Lower lobe of right lung (tissue), 2 donors: ENCODE measurements at places on chromosomes 2 and 18.

DNA sequence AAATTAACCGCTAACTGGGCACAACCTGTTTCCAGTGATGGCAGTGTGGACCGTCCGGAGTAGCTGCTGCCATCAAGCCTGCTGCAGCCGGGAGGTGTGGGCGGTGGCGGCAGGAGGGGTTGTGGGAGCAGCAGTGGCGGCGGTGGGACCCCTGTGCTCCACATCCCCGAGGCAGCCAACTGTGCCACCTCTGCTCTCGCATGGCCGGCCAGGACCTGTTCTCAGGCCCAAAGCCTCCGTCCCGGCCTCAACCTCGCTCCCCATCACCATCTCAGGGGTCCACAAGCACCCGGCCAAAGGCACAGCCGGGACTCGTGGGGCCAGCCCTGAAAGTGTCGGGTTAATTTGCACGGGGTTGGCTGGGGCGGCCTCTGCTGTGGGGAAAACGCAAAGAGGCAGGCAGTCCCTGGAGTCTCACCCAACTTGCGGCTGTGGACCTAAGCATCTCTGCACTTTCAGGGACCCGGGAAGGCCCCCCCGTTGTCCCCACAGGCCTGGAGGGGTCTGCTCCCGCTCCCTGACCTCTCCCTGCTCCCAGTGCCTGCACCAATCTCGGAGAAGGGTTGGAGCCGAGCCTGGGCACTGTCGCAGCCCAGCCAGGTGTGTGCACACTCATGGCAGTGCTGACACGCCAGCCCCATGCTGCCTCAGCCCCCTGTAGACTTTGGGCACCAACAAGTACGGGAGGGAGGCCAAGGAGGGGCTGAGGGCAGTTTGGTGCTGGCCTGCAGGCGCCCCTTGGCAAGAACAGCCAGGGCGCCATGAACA lies 44.4 kb upstream of the PEX13 start:
- DNase-seq = no peak

- DNase-seq = no peak
Observed at GRCh38 chr2:122328816-122329215, 573.4 kb downstream of the TSN start.

DNA sequence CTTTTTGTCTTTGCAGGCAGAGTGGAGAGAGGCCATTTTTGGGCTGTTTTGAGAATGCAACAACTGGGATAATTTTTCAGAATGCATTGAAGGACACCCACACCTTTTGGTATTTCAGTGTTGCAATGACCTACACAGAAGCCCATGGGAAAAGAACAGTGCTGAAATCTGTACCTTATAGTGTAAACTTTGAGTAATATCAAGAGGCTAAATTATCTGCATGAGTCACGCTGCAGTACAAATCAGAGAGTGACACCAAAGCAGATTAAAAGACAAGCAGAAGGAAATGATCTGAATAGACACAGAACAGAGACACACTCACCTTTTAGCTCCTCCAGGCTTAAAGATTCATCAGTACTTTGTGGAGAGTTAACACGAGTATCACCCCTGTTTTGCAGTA lies 265.3 kb downstream of the PAX3 start:
- DNase-seq = no peak

- no peak for DNase-seq
Observed at GRCh38 chr2:11998218-11998617, 251.8 kb downstream of the LPIN1 start.

DNA sequence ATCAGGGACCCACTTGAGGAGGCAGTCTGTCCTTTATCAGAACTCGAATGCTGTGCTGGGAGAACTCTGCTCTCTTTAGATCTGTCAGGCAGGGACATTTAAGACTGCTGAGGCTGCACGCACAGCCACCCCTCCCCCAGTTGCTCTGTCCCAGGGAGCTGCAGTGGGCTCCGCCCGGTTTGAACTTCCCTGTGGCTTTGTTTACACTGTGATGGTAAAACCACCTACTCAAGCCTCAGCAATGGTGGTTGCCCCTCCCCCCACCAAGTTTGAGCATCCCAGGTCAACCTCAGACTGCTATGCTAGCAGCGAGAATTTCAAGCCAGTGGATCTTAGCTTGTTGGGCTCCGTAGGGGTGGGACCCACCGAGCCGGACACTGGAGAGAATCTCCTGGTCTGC lies 11.8 kb upstream of the LHCGR start:
- no peak for DNase-seq

- no peak for DNase-seq
Observed at GRCh38 chr18:3056311-3056710, 43.4 kb upstream of the LPIN2 start.

DNA sequence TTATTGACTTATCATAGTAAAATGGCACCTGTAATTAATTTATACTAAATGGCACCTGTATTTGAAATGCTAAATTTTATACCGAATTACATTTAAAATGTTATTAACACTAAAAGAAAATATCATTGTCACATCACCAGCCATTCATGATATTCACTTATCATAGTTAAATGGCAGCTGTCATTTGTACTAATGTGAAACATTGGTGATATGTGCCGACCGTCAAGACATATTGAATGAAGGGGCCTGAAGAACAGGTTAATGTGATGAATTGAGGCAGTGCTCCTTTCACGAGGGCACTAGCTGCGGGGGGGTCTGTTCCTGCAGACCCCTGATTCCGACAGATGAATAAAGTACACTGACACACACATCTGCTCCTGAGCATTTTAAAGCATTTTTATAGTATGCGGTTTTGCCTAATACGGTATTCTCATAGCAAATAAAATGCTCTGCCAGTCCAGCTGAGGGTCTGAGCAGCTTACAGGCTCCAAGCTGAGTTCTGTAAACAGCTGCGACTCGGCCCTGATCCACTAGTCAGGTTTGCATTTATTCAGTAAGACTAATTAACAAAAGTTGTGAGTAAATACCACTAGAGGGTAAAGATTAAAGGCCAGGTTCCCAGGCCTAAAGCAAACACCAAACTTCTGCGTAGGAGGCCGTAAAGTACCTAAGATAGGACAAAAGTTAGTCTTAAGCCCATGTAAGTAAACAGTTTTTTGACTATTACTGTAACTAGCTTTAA lies 593.4 kb upstream of the NETO1 start:
- DNase-seq = no peak

GRCh38 chr18:50401888-50402287 lies 27.0 kb downstream of the SKA1 start:
- DNase-seq = peak; percentile 63

GRCh38 chr2:23246992-23247683 lies 137.8 kb upstream of the KLHL29 start:
- DNase-seq = no peak

- DNase-seq = no peak
Observed at GRCh38 chr2:197498235-197498936, 1.3 kb downstream of the HSPD1 start.

GRCh38 chr2:144358979-144359541 lies 160.9 kb downstream of the ZEB2 start:
- DNase-seq = no peak

- DNase-seq = no peak
Observed at GRCh38 chr2:84778911-84779690, 101.8 kb downstream of the TRABD2A start.

DNA sequence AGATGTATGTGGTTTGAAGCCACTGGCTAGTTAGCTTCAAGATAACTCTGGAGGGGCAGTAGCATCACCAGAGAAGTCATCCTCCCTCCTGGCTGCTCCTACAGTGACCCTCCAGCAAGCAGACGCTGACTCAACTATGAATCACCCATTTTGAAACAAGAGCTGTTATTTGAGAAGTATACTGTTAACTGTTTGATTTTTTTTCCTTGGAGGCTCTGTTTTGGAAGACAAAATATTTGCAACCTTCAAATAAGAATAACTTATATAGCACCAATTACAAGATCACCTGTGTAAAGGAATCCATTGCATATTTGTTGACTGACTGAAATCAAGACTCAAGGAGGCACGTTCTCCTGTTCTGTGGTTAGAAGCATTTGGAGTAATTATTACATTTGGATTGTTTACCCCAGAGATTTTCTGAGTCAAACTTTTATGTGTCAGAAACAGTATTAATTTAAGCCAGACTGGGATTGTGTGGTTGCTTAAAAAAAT lies 313.8 kb downstream of the MTX2 start:
- DNase-seq = no peak

GRCh38 chr2:8334866-8335325 lies 347.0 kb upstream of the ID2 start:
- DNase-seq = no peak

- DNase-seq = no peak
Observed at GRCh38 chr2:151972241-151973012, 126.4 kb downstream of the CACNB4 start.

- DNase-seq = no peak
Observed at GRCh38 chr2:62568983-62569837, 63.2 kb upstream of the TMEM17 start.

DNA sequence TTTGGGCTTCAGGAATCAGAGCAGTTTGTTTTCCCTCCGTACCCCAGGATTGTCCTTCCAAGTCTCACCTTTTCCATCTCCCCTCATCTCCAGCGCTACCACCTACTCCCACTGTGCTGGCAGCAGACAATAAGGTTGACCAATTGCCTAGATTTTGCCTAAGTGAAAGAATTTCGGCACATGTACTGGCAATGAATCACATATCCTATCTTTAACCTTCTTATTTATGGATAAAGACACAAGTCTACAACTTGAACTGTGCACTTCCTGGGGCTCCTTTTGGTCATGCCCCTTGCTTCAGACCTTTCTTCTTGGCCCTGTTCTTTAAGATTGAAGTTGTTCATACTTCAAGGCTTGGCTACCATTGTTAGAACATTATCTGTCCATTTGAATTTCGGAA lies 71.4 kb downstream of the KCMF1 start:
- no peak for DNase-seq

DNA sequence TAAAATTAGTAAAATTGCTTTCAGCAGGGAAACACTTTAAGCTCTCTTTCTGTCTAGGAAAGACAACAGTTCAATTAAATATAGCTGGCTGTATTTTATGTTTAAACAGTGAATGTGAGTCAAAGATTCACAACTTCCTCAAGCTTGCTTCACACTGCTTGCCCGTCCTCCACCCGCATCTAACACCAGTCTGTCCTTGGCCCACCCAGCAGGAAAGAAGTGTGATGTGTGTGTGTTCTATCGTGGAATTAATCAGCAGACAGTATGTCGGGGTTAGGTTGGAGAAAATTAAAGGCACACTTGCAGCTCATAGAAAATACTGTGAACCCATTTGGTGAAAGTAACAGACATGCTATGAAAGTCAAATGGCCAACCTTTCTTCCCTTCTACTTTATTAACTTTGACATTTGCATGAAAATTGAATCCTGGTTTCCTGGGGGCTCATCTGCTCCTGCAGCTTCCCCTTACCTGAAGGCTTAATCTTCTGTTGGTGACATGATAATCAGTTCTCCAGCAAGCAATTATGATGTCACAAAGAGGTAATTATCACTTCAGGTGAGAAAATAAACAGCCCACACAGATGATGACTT lies 182.0 kb downstream of the UXS1 start:
- no peak for DNase-seq

GRCh38 chr2:15971351-15971750 lies 31.0 kb downstream of the MYCN start:
- DNase-seq = no peak

- DNase-seq = no peak
Observed at GRCh38 chr2:633371-633770, 43.8 kb downstream of the TMEM18 start.

GRCh38 chr2:197847651-197848401 lies 43.4 kb downstream of the PLCL1 start:
- no peak for DNase-seq

DNA sequence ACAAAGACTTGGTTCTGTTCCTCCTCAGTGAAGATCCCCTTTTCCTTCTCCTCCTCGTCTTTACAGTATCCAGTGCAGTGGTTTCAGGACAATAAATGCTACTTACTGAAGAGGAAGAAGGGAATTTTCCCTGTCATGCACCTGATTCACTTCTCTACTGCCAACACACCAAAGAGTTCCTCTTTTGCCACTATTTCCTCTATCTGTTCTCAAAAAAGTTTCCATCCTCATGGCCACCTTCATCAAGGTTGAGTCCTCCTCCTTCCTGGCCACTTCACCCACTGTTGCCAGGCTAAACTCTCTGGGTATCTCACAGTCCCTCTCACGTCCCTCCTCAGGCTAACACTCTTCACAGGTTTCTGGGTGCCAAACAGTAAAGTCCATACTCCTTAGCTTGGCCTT lies 41.7 kb downstream of the PLEKHM3 start:
- DNase-seq = no peak

- DNase-seq = peak; percentile 48
Observed at GRCh38 chr2:180980943-180981911, 822 bp downstream of the UBE2E3 start.

GRCh38 chr2:42063431-42064171 lies 15.8 kb downstream of the PKDCC start:
- no peak for DNase-seq

DNA sequence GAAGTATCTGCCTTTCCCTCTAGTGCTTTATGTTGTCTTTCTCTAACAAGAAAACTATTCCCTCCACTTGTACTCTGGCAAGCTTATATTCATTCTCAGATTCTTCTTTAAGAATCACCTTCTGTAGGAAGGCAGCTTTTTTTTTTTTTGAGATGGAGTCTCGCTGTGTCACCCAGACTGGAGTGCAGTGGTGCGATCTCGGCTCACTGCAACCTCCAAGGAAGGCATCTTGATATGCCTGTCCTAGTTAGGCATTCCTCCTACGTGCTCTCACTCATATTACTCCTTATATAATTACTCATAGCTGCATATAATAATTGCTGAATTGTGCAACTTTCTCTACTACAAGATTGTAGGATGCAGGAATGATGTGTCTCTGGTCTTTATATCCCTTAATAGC lies 15.8 kb downstream of the NDUFS1 start:
- DNase-seq = no peak

GRCh38 chr2:241129086-241129871 lies 20.0 kb downstream of the PASK start:
- no peak for DNase-seq

GRCh38 chr2:127108090-127108523 lies 1.2 kb upstream of the BIN1 start:
- no peak for DNase-seq

- DNase-seq = no peak
Observed at GRCh38 chr2:204264621-204265140, 280.6 kb upstream of the PARD3B start.

GRCh38 chr2:125543968-125544514 lies 1111.9 kb upstream of the GYPC start:
- DNase-seq = no peak

DNA sequence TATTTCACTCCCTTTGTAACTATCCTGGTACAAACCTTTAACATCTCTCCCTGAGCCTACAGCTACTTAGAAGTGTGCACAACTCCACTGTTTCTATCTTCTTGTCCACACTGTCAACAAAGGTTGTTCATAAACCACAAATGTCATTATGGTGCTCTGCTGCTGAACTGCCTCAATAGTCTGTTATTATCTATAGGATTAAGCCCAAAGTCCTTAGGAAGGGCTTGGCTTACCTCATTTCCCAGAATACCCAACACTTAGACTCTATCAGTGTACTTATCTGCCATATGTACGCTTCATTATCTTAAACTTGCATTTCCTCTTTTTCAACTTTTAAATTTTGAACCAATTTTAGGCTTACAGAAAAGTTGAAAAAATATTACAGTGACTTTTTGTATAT lies 94.2 kb downstream of the HNMT start:
- no peak for DNase-seq
